ENCODE measurements at places on chromosomes 1 and 21. TPM values are rescaled to one million over a fixed set of nuclear protein-coding genes. Genes with fewer than 3 reads are reported as not detected.

DNA sequence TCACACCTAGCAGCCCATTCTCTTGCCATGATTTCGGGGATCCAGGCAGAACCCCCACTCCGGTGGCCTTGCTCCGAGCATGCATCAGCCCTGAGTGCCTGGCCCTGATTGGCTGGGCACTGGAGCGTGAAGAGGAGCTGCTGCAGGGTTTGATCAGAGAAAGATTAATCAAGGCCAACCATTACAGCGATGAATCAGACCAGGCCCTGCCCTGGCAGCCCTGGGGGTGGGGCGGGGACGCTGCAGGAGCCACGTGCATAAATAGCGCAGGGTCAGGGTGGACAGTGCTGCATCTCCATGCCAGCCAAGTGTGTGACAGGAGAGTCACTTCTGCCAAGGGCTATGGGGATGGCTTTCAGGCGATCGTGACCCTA, 3.4 kb upstream of the FAM131C start:
- no peak for DNase-seq

GRCh38 chr1:182147136-182147820, 85.8 kb upstream of the ZNF648 start:
- no peak for DNase-seq

- no peak for DNase-seq
Measured at GRCh38 chr1:109213345-109213823, 334 bp upstream of the SARS1 start.

DNA sequence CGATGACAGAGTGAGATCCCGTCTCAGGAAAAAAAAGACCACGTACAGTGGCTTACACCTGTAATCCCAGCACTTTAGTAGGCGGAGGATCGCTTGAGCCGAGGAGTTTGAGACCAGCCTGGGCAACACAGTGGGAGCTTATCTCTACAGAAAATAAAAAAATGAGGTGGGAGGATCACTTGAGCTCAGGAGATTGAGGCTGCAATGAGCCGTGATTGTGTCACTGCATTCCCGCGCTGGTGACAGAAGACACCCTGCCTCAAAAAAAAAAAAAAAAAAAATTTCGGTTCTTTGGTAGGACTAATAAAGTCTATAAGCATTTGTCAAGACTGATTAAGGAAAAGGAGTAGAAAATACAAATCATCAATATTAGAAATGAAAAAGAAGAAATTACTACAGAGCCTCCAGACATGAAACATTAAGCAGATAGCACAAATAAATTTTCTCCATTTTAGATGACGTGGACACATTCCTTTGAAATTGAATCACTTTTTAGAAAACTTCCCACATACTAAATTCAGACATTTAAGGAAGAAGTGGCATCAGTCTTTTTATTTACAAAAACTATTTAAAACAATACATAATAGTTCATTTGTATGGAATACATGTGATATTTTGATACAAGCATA, 30.4 kb downstream of the MORC3 start:
- DNase-seq = no peak

GRCh38 chr1:228006034-228006785, 588 bp upstream of the WNT3A start:
- no peak for DNase-seq

- no peak for DNase-seq
Measured at GRCh38 chr1:14328685-14329084, 269.8 kb upstream of the KAZN start.

- DNase-seq = no peak
Measured at GRCh38 chr1:38221006-38221649, 174.5 kb upstream of the POU3F1 start.

The C1QA gene
- 10.9 TPM for total RNA-seq

The AIM2 gene
- total RNA-seq = 23.4 TPM

The LORICRIN gene
- not detected for total RNA-seq

Measured in occipital lobe (tissue), 3 donors.